Naive thymus-derived CD4-positive, alpha-beta T cell (primary cell): ENCODE measurements at places on chromosomes 11 and 22. TPM values are rescaled to one million over a fixed set of nuclear protein-coding genes. Genes with fewer than 3 reads are reported as not detected.

GRCh38 chr22:49791682-49792081 lies 36.0 kb downstream of the BRD1 start:
- no peak for DNase-seq

GRCh38 chr22:24170188-24170587 lies 11.1 kb upstream of the SUSD2 start:
- no peak for DNase-seq

DNA sequence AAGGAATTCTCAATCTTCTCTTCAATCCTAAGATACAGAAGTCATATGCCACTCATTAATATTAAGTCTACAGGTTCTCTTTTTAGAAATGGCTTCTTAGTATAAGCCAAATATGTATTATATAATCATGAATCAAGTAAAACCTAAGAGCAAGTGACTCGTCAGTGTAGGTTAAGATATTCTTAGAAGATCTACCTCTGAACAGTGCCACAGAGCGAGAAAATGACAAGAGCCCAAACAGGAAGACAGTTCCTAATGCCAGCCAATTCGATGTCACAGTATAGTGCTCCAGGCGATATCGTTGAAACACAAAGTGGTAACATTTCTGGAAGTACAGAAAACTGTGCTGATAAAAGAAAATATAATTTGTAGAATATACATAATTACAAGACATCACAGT lies 33.3 kb downstream of the ALG9 start:
- DNase-seq, result no peak

- DNase-seq, result no peak
Observed at GRCh38 chr22:30424534-30425326, 838 bp upstream of the MTFP1 start.

- DNase-seq, result no peak
Observed at GRCh38 chr11:114172871-114173444, 113.4 kb downstream of the ZBTB16 start.

- peak; percentile 5 for DNase-seq
Observed at GRCh38 chr11:1771273-1771672, 7.5 kb upstream of the CTSD start.

Gene NARS2
- total RNA-seq, result 17.6 and 19.7 TPM in 2 replicates
